ENCODE measurements at places on chromosomes 1 and 21.

DNA sequence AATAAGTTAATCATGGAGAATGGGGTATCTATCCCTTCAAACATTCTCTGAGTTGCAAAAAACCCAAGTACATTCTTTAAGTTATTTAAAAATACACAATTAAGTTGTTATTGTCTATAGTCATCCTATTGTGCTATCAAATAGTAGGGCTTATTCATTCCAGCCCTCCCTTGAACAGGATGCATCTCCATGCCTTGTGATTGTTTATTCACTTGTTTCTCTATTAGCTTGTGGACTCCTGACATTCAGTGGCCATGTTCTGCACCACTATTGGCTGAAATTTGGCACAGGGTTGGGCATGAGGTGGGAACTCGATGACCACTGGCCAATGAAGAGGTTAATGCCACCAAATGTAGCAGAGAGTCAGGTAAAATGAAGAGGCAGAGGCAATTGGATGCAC is 272.8 kb downstream of the TNR start:
- DNase-seq = no peak

GRCh38 chr1:77680173-77680572 is 2.3 kb downstream of the ZZZ3 start:
- no peak for DNase-seq

GRCh38 chr1:91891454-91891853 is 5.5 kb upstream of the TGFBR3 start:
- no peak for DNase-seq

GRCh38 chr21:23131177-23131576 is 2133.0 kb downstream of the NCAM2 start:
- DNase-seq = no peak

GRCh38 chr1:229025576-229025975 is 245.3 kb upstream of the RAB4A start:
- no peak for DNase-seq

DNA sequence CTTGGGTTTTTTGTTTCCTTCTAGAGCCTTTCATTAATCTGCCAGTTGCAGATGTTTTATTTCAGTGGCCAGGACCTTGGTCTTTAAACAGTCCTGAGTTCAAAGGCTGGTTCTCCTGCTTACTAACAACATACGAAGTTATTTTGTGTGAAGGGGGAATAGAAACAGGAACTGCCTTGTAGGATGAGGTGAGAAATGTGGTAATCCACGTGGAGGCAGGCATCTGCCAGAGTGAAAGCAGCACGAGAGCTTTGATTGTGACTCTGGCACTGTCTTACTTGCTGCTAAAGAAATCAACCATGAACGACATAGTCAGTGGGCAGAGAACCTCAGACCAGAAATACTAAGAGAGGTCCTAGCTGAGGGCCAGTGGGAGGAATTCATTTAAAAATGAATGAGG is 30.4 kb downstream of the TMEM63A start:
- no peak for DNase-seq

GRCh38 chr1:207849646-207850045 is 61.3 kb downstream of the CD34 start:
- no peak for DNase-seq

DNA sequence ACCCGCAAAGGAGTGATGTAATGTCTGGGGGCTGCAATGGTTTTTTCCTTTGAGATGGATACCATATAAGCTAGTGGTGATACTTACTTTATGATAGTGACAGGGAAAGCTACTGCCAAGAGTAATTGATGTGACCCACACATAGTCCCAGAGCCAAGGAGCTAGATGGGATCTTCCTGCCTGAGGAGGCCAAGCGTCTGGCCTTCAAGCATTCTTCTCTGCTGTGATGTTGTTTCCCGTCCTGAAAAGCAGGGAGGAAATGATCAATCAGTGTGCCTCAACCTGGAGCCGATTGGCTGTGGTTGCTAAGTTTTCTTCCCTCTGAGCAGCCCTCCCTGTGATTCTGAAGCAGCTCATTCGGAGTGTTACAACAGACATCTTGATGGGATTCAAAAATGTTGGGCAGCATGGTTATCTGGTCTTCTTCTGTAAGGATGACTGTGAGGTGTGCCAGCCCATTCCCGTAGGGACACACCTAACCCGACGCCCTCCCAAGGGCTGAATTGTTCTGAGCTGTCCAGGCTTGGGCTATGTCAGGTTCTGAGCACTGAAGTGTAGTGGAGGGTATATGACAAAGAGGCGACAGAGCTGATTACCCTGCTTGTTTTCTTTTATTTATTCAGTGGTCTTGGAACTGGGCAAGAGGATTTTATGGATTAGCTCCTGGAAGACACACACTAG is 56.7 kb downstream of the UCK2 start:
- DNase-seq = no peak

DNA sequence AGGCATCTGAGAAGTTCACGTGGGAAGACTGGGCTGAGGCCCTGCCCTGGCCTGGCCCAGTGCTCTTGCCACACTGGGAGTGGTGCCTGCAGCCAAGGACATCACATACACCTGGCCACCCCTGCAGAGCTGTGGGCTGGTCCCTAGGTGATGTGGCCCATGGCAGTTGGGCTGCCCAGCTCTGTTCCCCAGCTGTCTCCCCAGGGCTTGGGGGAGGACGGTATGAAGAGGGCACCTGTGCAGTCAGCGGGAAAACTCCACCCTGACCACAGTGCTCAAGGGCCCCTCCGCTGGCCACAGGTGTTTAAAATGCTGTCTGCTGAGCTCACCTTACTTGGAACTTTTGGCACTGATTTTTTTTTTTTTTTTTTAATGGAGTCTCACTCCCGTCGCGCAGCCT is 120.4 kb upstream of the SLC25A33 start:
- DNase-seq = no peak

- no peak for DNase-seq
Observed at GRCh38 chr1:89295187-89295586, 22.5 kb upstream of the GBP5 start.

GRCh38 chr1:160761046-160761445 is 22.0 kb downstream of the SLAMF7 start:
- DNase-seq = no peak

All from stimulated activated CD4-positive, alpha-beta T cell treated with anti-CD3 and anti-CD28 coated beads, Interleukin-1b, Interleukin-23, amount 100 ng/mL, for 1 hour (primary cell).